ENCODE measurements at places on chromosomes 7 and 10. TPM values are rescaled to one million over a fixed set of nuclear protein-coding genes. Genes with fewer than 3 reads are reported as not detected.
A peak's percentile ranks its signal among the peaks of the same experiment; 100 is the strongest.

DNA sequence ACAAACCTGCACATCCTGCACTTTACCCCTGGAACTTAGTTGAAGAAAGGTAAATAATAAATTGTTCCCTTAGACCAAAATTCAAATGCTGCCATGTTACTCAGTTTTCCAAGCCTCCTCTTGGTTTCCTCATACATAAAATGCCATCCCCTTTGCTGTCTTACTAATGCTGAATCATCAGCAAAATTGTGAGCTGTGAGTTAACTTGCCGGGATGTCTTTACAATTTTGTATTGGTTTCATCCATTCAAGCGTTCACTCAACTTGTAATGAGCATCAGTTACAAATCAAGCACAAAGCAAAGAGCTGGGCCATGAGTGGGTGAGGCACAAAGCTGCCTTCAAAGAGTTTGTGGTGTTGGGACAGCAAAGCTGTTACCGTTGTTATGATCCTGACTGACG is 395.8 kb upstream of the ZMIZ1 start:
- DNase-seq = no peak

- no peak for DNase-seq
Observed at GRCh38 chr10:43071865-43072650, 4.8 kb upstream of the RET start.

DNA sequence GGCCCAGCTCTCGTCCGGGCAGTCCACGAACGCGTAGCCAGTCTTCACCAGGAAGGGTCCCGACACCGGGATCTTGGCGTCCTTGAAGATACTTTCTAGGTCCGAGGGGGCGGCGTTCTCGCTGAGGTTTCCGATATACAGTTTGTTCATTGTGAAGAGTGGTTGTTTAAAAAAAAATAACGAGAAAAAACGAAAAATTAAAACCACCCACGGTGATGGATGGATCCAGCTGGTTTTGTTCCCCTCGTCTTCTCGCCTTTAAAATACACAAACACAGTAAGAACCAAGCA is 385 bp downstream of the IGF2BP3 start:
- DNase-seq = no peak

Gene CTBP2
- total RNA-seq = 29.1 TPM

- no peak for DNase-seq
Observed at GRCh38 chr7:71625545-71625944, 493.6 kb downstream of the GALNT17 start.

Gene CYP3A4
- total RNA-seq = not detected

DNA sequence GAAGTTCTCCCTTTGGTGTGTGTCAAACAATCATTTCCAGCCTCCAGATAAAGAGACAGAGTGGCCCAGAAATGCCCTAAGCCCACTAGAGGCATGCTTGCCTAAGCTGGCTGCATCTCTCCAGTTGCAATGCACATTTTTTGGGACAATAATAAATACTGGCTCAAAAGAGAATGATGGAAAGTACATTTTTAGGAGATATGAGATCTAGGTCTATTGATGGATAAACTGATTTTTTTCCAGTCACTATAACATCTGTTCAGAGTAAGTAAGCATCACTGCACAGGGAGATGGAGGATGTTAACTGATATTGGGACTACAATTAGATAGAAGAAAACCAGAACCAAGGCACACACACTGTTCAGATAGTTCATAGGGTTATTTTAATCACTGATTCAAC is 553.0 kb downstream of the GRM8 start:
- DNase-seq = no peak

GRCh38 chr7:125085084-125085483 is 155.5 kb upstream of the POT1 start:
- DNase-seq = no peak

- peak; percentile 24 for DNase-seq
Observed at GRCh38 chr10:102352066-102352715, 43.3 kb upstream of the NFKB2 start.

GRCh38 chr10:35079265-35079664 is 10.9 kb downstream of the CUL2 start:
- DNase-seq = no peak

GRCh38 chr10:88987243-88987725 is 3.3 kb upstream of the FAS start:
- DNase-seq = no peak

DNA sequence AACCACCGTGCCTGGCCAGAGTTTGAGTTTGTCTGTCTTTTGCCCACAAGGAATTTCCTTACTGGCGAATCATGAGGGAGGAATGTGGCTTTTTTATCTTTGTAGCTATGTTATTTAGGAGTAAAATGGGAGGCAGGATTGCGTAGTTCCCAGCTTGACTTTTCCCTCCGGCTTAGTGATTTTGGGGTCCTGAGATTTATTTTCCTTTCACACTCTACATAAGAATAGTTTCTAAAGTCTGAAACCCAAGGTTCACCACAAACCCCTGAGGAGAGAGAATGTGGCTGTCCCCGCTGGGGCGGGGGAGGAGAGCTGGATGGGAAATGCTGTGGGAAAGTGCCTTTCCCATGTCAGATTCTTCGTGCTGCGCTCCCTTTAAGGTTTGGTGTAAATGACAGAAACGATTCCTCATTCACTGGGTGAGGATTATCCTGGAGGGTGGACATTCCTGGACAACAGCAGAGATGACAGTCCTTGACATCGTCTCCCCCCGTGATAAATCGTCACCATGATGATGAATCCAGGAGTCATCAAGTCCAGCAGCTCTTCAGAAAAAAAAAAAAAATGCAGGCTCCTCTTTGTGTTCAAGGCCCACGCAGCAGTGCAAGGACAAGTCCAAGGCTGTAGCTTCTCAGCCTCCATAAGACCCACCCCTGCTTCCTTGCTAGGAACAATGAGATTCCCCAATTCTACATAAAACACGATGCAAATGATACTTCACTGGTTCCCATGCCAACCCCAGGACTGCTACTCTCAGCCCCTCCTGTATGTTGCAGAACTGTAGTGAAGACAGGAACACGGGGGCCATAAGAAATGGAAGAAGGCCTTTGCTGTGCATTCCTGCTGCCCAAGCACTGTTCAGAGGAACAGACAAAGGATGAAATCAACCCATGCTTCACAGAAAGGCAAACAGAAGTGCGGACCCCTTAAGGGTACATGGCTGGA is 233.1 kb downstream of the CCDC3 start:
- DNase-seq = no peak

Gene THSD7A
- 1.6 TPM for total RNA-seq

- DNase-seq = no peak
Observed at GRCh38 chr7:106054156-106054910, 57.8 kb downstream of the SYPL1 start.

DNA sequence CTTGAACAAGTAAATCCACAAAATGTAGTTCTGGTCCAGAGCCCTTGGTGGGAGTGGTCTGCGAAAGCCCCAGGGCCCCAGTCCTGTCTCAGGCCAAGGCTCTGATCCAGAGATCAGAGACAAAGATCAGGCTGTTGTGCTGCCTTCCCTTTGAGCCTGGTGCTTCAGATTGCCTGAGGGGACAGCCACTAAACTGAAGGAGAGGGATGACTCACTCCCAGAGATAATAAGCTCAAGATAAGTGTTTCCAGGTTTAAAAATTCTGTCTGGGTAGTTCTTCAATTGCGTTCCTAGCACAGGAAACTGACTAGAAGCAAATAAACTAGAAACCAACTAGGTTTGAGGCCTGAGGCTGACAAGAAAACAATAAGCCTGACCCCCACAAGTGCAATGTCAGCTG is 190.2 kb downstream of the RAMP3 start:
- DNase-seq = no peak

Gene WNT2
- total RNA-seq = 0.14 TPM

DNA sequence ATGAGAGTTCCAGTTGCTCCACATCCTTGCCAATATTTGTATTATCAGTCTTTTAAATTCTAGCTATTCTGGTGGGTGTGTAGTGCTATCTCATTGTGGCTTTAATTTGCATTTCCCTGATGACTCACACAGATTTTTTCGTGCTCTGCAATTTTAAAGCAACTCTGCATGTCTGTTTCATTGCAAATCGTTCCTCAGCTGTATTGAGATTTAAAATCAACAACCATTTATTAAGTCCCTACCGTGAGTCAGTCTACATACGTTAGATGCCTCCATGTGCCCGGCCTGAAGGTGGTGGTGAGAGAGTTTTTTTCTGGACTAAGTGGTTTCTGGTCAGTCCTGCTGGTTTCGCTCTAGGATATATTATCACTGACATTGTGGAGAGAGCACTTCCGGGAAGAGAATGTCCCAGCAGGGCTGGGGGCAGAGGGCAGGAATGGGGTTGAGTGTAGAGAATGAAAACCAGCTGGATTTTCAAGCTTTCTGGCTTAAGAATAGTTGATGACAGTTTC is 8.4 kb upstream of the HYCC1 start:
- no peak for DNase-seq

- DNase-seq = no peak
Observed at GRCh38 chr10:86752311-86752710, 4.1 kb upstream of the BMPR1A start.

DNA sequence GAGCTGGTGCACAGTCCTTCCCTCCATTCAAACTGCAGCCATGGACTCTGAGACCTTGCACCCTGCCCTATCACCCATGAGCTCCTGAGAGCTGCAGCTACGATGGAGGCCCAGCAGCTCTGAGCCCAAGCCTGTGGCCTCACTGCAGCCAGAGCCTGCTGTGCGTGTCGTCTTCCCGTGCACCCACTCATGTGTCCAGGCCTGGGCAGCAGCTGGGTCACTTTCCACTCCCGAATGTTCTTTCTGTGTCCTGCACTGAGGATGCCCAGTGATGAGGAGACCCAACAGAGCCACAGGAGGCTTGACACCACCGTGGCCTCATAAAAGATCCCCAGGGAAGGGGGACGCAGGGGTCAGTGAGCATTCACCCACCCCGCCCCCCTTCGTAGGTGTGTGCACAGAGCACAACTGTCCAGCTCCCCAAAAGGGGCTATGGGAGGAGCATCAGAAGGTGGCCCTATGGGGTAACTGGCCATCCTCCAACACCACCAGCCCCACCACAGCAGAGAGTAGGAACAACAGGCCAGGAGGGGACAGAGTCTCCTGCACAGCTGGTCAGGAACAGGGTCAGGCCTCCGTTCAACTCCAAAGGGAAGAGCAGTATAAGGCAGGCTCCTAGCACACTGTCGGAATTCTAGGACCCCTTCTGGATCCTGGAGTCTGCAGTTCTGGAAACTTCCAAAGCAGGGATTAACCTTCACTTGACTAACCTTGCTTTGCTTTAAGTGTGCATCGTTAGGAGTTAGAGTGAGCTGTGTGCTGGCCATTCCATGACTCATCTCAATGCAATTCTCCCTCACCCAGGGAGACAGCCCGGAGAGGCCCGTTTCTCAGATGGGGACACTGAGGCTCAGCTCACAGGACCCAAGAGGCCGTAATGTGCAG is 52.6 kb downstream of the RASGEF1A start:
- DNase-seq = no peak

DNA sequence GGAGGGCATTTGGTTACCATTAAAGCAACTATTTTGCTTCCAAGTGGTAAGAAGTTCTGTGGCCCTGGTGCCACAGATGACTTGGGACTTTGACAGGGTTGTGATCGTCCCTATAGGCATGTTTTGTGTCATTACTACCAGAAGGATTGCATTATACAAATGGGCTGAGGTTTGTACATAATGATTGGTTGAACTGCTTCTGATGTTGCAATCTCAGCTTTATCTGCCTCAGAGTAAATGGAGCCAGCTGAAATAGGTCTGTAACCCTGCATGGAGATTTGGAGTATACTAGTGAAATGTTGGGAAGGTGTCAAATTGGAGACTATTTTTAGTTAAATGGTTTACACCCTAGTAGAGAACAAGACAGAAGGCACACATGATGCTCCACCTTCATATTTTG is 46.1 kb upstream of the SEPTIN7 start:
- DNase-seq = no peak

GRCh38 chr7:2497065-2497464 is 20.9 kb upstream of the GRIFIN start:
- no peak for DNase-seq

DNA sequence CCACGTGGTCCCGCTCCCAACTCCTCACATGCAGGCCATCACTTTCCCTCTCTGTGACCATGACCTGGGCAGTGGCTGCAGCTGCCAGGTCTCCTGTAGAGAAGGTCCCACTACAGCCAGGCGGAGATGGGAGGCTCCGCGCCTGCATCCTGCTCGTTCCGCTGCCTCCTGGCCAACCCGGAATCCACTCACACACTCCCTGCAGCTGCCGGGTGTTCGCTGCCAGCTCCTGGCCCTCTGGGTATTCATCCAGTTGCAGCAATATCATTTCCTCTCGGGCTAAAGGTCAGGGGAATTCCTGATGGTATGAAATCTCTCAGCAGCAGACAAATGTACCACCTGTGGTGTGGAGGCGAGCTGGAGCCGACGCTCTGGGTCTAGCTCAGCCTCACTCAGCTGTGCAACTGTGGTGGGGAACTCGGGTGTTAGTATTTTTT is 65.7 kb downstream of the TLL2 start:
- DNase-seq = peak; percentile 84

DNA sequence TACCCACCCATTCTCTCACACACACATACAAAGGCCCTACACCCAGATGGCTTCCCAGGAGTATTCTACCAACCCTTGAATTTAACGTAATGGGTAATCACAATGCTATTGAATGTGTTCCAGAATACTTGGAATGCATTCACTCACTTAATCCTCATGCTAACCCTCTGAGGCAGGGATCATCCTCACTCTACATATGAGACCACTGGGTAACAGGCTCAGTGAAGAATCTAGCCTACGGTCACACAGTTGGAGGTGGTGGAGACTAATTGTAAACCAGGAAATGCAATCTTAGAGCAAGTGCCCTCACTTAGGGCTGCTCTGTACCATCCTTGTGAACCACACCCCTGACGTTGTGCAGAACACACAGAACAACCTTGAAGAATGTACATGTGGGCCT is 87.5 kb downstream of the PPP1R3C start:
- no peak for DNase-seq

Gene BEND7
- 14.7 TPM for total RNA-seq

DNA sequence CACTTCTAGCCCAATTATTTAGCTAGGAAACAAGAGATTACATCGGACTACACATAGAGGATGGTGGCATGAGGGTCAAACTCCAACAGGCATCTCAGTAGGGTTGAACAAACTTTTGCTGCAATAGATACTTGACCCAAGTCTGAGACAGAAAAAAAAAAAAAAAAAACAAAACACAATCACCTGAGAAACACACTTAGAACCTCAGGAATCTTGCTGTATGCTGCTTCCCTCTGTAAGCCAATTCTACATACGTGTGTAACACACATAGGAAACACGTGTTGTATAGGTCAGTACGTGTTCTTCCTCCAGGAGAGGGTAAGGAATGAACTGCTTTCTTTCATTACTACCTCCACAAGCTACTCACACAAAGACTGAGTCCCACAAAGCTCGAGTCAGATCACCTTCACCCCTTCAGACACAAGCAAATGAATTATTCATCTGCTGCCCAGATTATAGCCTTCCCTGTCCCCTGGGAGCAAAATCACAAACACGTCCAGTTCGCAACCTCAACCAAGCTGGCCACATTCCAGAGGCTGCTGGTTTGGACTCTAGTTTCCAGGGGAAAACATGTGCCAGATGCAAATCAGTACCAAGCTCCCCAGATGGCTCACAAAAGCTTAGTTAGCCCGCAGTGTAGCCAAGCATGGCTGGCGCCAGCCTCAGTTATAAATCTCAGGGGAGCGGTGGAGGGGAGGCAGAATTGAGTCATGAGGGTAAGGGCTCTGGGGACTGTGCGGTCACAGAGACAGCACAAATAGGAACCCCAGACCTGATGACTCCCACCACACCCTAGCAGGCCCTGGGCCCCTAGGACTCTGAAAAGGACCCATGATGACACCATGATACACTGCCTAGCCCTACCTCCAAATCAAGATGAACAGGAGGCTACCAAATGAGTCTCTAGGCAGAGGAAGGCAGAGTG is 15.1 kb downstream of the PSAP start:
- peak; percentile 58 for DNase-seq

All from left ventricle myocardium inferior (tissue), 1 donor.